Activated CD4-positive, alpha-beta T cell treated with anti-CD3 and anti-CD28 coated beads, Interleukin-2, amount 10 ng/mL, durations not matched to agents 7 days and 5 days (primary cell): ENCODE measurements at places on chromosomes 4 and X. TPM values are rescaled to one million over a fixed set of nuclear protein-coding genes. Genes with fewer than 3 reads are reported as not detected.

CD38 gene
- 95.3 TPM for total RNA-seq

DCAF16 gene
- total RNA-seq, result 50.9 TPM

GRCh38 chr4:2651998-2652397 lies 104.1 kb downstream of the TNIP2 start:
- no peaks in the 10 kb centered on the region for H3K27me3 ChIP-seq
- peak overlapping the region; percentile 77 for H3K27ac ChIP-seq
- DNase-seq, result no peak
- no peak overlapping the region for H3K4me3 ChIP-seq
- peaks cover 18% of the 10 kb centered on the region for H3K4me1 ChIP-seq

DNA sequence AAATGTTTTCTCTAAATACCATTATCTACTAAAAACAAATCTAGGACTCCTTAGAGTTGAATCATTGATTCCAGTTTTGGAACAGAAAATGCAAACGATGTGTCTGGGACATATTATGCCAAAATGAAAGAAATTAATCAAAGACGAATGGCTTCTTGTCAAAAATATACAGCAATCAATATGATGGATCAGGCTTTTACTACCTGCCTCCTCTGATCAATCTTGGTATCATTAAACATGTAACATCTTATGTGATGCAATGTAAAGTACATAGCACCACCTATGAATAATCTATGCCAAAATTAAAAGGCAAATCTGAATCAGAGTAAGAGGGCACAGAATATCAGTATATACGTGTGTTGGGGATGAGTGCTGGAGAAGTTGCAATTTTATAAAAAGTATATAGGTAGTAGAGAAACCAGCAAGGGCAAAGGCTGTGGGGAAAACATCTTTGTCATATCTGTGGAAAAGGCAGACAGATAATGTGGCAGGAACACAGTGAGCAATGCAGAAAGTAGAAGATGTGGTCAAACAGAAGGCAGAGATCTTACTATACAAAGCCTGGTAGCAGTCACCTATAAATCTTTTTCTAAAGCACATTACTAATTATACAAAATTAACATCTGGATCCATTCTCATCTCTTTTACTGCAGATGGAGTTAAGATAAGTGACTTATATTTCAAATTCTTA lies 152.7 kb downstream of the ANTXR2 start:
- no peak overlapping the region for H3K4me3 ChIP-seq
- H3K27ac ChIP-seq, result no peak overlapping the region
- H3K4me1 ChIP-seq, result no peaks in the 10 kb centered on the region
- no peak for DNase-seq
- H3K36me3 ChIP-seq, result no peaks in the 10 kb centered on the region

DNA sequence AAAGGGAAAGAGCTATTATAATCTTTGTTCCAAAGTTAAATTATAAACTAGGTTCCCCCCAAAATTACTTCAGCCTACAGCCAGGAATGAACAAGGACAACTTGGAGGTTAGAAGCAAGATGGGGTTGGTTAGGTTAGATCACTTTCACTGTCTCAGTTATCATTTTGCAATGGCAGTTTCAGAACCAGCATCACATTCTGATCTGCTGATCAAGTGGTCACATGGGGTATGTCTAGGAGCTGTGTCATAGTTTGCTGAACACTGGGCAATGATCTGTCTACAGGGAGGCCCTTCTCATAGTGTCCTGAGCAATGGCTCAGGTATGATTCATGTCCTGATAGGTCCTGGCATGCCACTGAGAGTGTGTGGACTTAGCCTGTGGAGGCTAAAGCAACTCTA lies 41.6 kb upstream of the XIAP start:
- H3K27me3 ChIP-seq, result no peaks in the 10 kb centered on the region
- no peak overlapping the region for H3K4me3 ChIP-seq
- H3K4me1 ChIP-seq, result no peaks in the 10 kb centered on the region
- no peak overlapping the region for H3K27ac ChIP-seq

- H3K27me3 ChIP-seq, result no peaks in the 10 kb centered on the region
- no peak overlapping the region for H3K27ac ChIP-seq
- H3K4me1 ChIP-seq, result no peaks in the 10 kb centered on the region
- H3K4me3 ChIP-seq, result no peak overlapping the region
- no peaks in the 10 kb centered on the region for H3K36me3 ChIP-seq
- no peak for DNase-seq
Observed at GRCh38 chr4:161519611-161520010, 644.2 kb downstream of the FSTL5 start.
